CD4-positive, CD25-positive, alpha-beta regulatory T cell (primary cell): ENCODE measurements at places on chromosomes 16 and 17. TPM values are rescaled to one million over a fixed set of nuclear protein-coding genes. Genes with fewer than 3 reads are reported as not detected.
A peak's percentile ranks its signal among the peaks of the same experiment; 100 is the strongest.

Gene MYH13
- not detected for total RNA-seq

Gene KRT15
- total RNA-seq: not detected

Gene KRTAP3-1
- total RNA-seq: not detected

Gene HCRT
- total RNA-seq: not detected

Gene TBX2
- total RNA-seq: not detected

DNA sequence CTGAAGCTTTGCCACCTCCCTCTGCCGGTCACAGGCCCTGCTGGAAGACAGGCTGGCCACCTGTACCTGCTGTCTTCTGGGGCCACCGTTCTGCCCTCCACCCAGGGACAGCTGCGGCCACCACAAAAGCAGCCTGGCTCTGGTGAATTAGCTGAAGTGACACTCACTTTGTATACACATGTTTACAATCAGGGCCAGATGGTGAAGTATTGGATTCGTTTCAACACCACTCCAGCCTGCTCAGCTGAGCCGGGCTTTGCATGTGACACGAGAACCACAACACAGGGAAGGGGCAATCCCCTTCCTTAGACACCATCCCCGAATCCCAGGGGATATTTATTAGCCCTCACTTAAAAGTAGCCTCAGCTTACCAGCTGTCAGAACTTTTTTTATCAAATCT is 191.5 kb upstream of the RPL38 start:
- no peaks in the 10 kb centered on the region for H3K36me3 ChIP-seq
- H3K27me3 ChIP-seq: no peaks in the 10 kb centered on the region
- peak overlapping the region; percentile 71 for H3K27ac ChIP-seq
- no peak for DNase-seq
- H3K4me1 ChIP-seq: peaks cover 25% of the 10 kb centered on the region

- H3K4me1 ChIP-seq: no peaks in the 10 kb centered on the region
- H3K4me3 ChIP-seq: no peak within 1 kb of the TSS
- H3K27ac ChIP-seq: no peak within 1 kb of the TSS
- DNase-seq: no peak
These were observed at the start of gene CDH11 for GRCh38 chr16:65121870-65122723. Gene CDH11 (minus strand): TSS chr16:65122063. CDS start chr16:65004869, 117,194 bp downstream.

- H3K27ac ChIP-seq: no peak overlapping the region
- no peaks in the 10 kb centered on the region for H3K27me3 ChIP-seq
These were observed 6.7 kb downstream of the SMIM5 start for GRCh38 chr17:75639771-75640555.

DNA sequence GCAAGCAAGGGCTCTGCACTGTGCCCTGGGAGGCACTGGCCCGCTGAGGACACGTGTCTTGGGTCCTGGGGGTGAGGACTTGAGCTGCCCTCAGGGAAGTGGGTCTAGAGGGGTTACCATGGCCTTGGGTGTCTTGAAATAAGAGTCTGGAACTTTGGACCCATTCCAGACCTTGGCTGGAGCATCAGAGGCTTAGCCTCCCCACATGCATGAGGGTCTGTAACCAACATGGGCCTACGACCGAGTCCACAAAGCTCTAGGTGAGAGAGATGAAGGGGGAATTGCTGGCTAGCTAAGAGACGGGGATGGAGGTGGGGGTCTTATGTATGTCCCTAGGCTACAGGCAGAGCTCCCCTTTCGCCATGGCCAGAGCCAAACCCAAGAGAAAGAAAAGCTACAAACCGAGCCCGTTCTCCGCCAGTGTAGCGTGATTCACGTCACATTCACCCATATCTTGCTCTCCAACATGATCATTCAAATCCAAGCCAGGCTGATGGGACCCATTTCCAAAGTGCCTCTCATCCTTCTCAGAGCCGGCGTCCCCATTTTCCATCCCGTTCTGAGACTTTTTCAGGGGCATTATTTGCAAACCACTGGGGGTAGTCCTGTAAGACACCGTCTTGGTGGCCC is 120.1 kb downstream of the CDYL2 start:
- H3K4me1 ChIP-seq: no peaks in the 10 kb centered on the region
- peaks cover 8% of the 10 kb centered on the region for H3K36me3 ChIP-seq

DNA sequence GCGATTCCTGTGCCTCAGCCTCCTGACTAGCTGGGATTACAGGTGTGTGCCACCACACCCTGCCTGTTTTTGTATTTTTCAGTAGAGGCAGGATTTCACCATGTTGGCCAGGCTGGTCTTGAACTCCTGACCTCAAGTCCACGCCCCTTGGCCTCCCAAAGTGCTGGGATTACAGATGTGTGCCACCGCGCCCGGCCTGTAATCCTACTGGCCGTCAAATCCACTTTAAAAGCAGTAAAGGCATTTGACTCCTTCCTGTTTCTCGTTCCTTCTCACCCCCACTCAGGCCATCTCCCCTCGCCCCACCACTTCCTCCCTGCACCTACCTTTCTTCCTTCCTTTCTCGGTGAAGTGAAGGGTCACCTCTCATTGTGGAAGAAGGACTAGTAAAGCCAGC is 69.4 kb upstream of the CREBBP start:
- no peaks in the 10 kb centered on the region for H3K36me3 ChIP-seq
- no peak overlapping the region for H3K4me3 ChIP-seq
- no peak overlapping the region for H3K27ac ChIP-seq
- H3K4me1 ChIP-seq: no peaks in the 10 kb centered on the region
- DNase-seq: no peak

DNA sequence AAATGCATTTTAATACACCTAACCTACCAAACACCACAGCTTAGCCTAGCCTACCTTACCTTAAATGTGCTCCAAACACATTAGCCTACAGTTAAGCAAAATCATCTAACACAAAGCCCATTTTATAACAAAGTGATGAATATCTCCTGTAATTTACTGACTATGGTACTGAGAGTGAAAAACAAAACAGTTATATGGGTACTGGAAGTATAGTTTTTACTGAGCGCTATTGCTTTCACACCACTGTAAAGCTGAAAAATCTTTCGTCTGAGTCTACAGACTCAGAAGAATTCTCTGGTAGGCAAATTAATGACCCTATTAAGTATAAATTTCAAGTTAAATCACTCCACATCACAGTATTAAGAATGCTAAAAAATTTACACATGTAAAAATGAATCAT is 3.5 kb downstream of the GRB2 start:
- DNase-seq: no peak
- peaks cover 60% of the 10 kb centered on the region for H3K4me1 ChIP-seq
- H3K27ac ChIP-seq: peak overlapping the region; percentile 89
- no peaks in the 10 kb centered on the region for H3K36me3 ChIP-seq
- no peaks in the 10 kb centered on the region for H3K27me3 ChIP-seq
- peak overlapping the region; percentile 58 for H3K4me3 ChIP-seq

DNA sequence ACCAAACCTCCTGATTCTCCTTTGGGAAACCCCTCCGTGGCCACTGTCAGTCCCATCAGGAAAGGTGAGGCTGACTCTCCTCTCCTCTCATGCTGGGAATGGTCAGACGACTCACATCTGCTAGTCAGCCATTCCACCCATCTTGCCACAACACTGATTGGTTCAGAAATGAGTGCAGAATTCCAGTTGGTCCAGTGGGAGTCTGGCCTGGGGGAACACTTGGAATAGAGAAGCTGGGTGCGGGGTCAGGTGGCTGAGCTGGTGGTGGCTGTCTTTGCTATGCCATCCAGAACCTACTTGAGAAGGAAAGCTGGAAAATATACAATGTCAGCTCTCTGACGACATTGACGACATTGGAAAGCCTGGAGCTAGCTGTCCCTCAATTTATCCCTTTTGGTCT is 23.6 kb upstream of the PLLP start:
- H3K27ac ChIP-seq: no peak overlapping the region
- no peak overlapping the region for H3K4me3 ChIP-seq
- H3K27me3 ChIP-seq: no peaks in the 10 kb centered on the region

DNA sequence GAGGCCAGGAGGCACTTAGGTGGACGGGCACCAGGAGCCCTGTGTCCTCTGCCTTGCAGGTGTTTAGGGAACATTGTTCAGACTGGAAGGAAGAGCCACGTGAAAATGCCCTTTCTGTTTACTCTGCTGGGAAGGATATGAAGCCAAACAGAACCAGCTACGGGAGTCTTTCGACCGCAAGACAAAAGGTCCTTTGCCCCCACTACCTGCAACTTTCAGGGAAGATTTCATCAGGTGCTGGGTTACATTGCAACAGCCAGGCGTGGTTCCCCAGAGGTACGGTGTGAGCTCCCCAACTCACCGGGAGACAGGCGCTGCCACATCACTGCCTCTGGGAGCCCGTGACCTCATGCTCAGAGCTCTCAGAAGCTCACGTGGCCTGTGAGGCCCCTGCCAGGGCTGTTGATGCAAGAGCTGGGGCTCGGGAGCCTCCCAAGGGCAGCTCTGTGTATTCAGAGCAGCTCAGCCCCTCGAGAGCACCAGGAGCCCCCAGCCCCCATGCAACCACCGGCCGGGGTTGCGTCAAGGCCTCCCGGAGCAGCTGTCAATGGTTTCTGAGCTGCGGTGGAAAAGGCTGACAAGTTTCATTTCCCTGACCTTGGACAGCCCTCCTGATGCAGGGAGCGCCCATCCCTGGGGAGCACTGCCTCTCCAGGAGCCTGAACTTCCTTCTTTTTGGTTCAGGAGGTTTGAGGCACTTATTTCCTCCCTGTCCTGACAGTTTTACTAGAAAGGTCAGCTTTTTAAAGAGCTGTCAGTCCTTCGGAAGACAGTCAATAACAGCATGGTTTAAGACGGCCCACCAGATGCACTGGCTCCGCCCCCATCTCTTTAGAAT is 42.1 kb downstream of the TBC1D16 start:
- no peak for DNase-seq
- H3K4me3 ChIP-seq: no peak overlapping the region
- no peak overlapping the region for H3K27ac ChIP-seq

GRCh38 chr17:29207975-29208374 is 27.8 kb upstream of the MYO18A start:
- H3K4me1 ChIP-seq: no peaks in the 10 kb centered on the region
- H3K4me3 ChIP-seq: no peak overlapping the region
- no peak for DNase-seq

DNA sequence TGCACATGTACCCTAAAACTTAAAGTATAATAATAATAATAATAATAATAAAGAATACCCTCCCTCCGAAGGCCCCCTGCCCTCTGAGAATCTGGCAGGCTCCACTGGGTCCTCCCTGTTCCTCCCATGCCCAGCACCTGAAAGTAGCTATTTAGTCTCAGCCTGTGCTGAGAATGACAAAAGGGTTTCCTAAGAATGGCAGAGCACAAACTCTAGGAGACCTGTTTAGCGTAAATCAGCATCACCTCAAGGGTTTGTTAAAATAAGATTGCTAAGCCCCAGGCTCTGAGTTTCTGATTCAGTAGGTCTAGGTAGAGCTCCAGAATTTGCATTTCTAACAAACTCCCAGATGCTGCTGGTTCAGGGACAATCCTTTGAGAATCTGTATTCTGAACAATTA is 606.8 kb upstream of the CDH11 start:
- no peaks in the 10 kb centered on the region for H3K27me3 ChIP-seq
- DNase-seq: no peak
- H3K27ac ChIP-seq: no peak overlapping the region
- H3K4me1 ChIP-seq: no peaks in the 10 kb centered on the region
- no peaks in the 10 kb centered on the region for H3K36me3 ChIP-seq
